ENCODE measurements at places on chromosomes 1 and 21. TPM values are rescaled to one million over a fixed set of nuclear protein-coding genes. Genes with fewer than 3 reads are reported as not detected.

- no peaks in the 10 kb centered on the region for H3K27me3 ChIP-seq
- peak; percentile 85 for DNase-seq
- H3K4me1 ChIP-seq = peaks cover 16% of the 10 kb centered on the region
Measured at GRCh38 chr1:187689129-187689528, 860.4 kb downstream of the PLA2G4A start.

- no peak overlapping the region for H3K27ac ChIP-seq
- no peaks in the 10 kb centered on the region for H3K36me3 ChIP-seq
- no peak for DNase-seq
- H3K4me3 ChIP-seq = no peak overlapping the region
- no peaks in the 10 kb centered on the region for H3K27me3 ChIP-seq
Measured at GRCh38 chr21:28136656-28137255, 855.9 kb downstream of the LTN1 start.

Gene SLC5A9
- not detected for total RNA-seq

Gene PTCH2
- total RNA-seq = 1.9 TPM

- H3K4me1 ChIP-seq = no peaks in the 10 kb centered on the region
- no peak overlapping the region for H3K27ac ChIP-seq
- H3K36me3 ChIP-seq = no peaks in the 10 kb centered on the region
- H3K4me3 ChIP-seq = no peak overlapping the region
- no peaks in the 10 kb centered on the region for H3K27me3 ChIP-seq
Measured at GRCh38 chr1:160830321-160831153, 32.1 kb downstream of the CD244 start.

Gene SPRR2E
- not detected for total RNA-seq

GRCh38 chr1:230414102-230414501, 12.0 kb downstream of the PGBD5 start:
- H3K27ac ChIP-seq = no peak overlapping the region
- DNase-seq = no peak
- H3K4me3 ChIP-seq = no peak overlapping the region
- no peaks in the 10 kb centered on the region for H3K36me3 ChIP-seq
- no peaks in the 10 kb centered on the region for H3K4me1 ChIP-seq
- H3K27me3 ChIP-seq = no peaks in the 10 kb centered on the region
